ENCODE measurements at places on chromosomes 7 and 10.

DNA sequence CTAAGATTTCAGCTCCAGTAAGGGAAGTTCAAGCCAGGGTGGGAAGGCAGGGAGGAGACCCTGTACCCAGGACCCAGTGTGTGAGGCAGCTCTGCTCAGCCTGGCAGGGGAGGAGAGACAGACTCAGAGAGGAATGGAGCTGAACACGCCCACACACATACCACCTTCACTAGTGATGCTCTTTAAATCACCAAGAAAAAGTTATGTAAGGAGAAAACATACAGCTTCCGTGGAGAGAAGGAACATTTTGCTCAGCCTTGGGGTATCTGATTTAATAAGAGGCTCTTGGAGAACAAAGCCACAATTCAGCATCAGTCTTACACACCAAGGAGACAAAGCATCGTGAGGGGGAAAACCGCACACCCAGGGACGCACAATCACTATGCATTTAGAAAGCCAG is 62.9 kb downstream of the PRKAG2 start:
- no peak for DNase-seq

- no peak for DNase-seq
These were observed 22.9 kb downstream of the CRHR2 start for GRCh38 chr7:30659312-30659711.

- no peak for DNase-seq
These were observed 49.2 kb downstream of the CHST3 start for GRCh38 chr10:72013202-72013945.

GRCh38 chr7:50359258-50359994 is 54.9 kb downstream of the IKZF1 start:
- DNase-seq = no peak

- no peak for DNase-seq
These were observed 527 bp downstream of the HOXA1 start for GRCh38 chr7:27095050-27095896.

DNA sequence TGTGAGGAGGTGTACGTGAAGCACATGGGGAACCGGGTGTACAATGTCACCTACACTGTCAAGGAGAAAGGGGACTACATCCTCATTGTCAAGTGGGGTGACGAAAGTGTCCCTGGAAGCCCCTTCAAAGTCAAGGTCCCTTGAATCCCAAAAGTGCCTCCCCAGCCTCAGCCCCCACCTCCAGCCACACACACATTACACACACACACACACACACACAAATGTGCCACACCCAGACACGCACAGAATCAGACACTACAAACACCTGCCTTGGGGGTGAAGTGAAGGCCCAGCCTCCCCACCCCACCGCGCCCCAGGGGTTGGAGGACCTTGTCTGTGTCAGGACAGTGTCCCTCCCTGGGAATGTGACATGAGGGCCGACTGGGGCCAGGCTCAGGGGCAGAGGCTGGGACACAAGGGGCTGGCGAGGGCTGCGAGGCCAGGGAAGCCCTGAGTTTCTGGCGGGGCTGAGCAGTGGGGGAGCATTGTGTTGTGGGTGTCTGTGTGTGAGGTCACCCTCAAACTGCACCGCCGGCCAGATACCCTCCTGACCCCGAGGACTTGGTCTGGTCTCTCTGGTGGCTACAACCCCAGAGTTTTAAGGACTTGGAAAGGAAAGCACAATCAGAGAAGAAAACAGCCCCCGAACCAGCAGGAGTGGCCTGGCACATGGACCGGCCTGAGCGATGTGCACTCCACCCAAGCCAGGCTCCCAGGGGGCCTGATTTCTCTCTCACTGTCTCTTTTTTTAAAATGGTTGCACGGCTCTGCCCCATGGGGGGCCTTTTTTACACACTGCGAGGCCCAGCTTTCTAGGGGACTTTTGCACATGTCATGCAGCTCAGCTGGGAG is 4.0 kb upstream of the ATP6V1F start:
- no peak for DNase-seq

- DNase-seq = peak; percentile 26
These were observed 28.9 kb downstream of the PSAP start for GRCh38 chr10:71821909-71822763.

GRCh38 chr7:154564676-154565075 is 438.2 kb downstream of the PAXIP1 start:
- DNase-seq = no peak

DNA sequence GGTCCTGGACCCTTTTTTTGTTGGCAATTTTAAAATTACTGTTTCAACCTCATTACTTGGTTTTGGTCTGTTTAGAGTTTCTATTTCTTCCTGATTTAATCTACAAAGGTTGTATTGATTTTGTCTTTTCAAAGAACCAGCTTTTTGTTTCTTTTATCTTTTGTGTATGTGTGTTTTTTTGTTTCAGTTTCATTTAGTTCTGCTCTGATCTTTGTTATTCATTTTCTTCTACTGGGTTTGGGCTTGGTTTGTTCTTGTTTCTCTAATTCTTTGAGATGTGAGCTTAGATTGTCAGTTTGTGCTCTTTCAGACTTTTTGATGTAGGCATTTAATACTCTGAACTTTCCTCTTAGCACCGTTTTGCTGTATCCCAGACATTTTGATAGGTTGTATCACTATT is 8.5 kb upstream of the MRPS33 start:
- DNase-seq = no peak

GRCh38 chr10:58360412-58361004 is 24.7 kb upstream of the TFAM start:
- DNase-seq = no peak

DNA sequence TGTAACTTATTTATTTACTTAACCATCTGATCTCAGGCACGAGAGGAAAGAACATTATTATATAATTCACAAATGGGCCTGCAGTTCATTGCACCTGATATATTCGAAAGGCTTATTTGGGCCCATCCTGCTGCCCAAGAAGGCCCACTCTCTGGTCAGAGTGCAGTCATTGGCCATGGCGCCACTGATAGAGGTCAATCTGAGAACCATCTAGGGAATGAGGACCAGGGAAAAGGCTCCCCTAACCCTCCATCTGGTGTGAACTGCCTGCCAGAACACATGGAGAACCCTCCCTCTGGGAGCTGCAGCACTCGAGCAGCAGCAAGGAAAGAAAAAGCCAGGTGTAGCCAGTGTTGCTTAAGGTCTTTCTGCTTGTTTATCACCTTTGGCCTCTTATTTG is 136.6 kb downstream of the REEP3 start:
- no peak for DNase-seq

DNA sequence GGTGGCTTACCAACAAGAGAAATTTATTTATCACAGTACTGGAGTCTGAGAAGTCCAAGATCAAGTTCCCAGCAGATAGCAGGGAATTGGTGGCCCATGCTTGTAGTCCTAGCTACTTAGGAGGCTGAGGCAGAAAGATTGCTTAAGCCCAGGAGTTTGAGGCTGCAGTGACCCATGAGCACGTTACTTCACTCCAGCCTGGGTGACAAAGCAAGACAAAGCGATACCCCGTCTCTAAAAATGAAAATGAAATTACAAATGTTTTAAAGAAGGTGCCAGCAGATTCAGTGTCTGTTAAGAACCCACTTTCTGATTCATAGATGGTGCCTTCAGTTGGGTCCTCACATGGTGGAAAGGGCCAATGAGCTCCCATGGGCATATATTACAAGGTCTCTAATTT is 20.6 kb upstream of the ARHGAP12 start:
- no peak for DNase-seq

DNA sequence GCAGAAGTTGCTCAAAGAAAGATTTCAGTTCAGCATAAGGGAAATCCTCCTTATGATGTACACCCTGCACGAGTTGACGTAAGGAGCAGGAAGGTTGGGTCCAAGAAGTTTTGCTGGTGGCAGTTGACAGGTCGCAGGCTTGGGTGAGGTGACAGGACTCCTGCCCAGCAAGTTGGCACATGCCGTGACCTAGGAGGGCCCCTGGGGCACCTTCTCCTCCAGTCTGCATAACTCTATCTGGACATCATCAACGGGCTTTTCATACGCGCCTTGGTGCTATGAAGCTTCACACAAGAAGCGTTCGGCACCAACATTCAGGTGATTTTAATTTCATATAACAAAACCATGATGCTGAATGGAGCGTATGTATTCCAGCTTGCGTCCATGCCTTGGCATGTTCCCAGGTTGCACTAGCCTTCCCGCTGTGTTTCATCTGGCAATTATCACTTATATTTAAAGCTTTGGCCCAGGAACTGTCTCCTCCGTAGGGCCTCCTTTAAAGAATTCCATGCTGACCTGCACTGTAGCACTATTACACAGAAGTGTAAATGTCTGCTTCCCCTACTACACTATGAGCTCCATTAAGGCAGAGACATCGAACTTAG is 651.6 kb upstream of the FOXK1 start:
- DNase-seq = no peak

DNA sequence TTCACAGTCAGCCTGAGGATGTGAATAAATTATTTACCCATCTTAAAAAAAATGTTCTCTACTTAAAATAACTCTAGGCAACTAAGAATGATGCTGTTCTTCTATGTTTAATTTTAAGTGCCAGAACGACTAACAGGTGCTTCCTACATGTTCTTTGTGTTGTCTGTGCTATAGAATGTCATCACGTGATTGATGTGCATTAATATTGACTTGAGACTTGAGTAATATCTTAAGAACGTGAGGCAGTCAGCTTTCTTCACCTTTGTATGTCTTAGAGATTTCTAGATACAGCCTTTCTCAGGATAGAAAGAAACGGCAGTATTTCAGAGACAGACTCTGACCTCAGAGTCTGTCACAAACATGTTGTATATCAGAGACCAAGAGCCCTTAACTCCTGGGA is 274.6 kb downstream of the KCND2 start:
- DNase-seq = no peak

- no peak for DNase-seq
These were observed 192.6 kb upstream of the LYZL2 start for GRCh38 chr10:30821994-30822692.

GRCh38 chr7:75951506-75951905 is 36.6 kb downstream of the POR start:
- DNase-seq = no peak

GRCh38 chr10:74371696-74372095 is 220.7 kb downstream of the ADK start:
- DNase-seq = no peak

GRCh38 chr10:125011926-125012705 is 70.2 kb downstream of the ZRANB1 start:
- no peak for DNase-seq

DNA sequence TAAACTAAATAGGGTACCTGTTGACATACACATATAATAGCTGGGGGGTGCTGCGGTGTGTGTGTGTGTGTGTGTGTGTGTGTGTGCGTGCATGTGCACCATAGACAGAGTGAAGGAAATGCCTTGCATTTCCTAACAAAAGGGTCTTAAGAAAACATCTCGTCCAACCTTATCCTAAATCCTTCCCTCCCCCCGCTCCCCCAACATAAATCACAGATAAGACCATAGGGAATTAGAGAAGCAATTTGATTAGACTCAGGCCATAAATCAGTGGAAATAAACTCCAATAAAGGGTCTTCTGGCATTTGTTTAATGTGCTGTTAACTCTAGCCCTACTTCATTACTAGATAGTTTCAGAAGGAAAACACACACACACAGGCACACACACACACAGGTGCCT is 148.5 kb downstream of the PPP1R17 start:
- DNase-seq = no peak

GRCh38 chr7:71896535-71896934 is 515.6 kb downstream of the CALN1 start:
- no peak for DNase-seq

GRCh38 chr10:62396864-62397263 is 22.7 kb downstream of the ZNF365 start:
- DNase-seq = no peak

DNA sequence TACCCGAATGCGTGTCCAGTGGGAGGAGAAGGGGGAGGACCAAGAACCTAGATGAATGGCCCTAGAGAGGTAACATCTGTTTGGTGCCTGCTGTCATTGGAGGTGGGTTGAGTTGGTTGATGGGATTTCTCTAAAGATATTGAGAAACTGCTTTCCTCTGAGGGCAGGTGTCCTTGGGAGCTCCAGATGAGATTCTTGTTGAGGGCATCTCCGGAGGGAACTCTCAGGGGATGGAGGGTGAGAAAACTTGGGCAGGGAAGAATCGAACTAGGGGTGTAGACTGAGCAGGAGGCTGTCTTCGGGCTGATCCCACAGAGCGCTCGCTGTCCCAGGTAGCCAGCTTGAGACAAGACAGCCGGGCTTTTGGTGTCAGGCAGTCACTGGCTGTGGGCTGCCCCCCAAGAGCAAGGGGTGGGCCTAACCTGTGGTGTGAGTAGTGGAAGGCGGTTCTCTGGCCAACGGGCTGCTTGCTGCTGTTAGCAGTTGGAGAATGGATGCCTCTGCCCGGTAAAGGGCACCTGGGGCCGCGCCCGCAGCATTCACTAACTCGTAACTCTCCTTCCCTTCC is 3.7 kb downstream of the IRF5 start:
- no peak for DNase-seq

GRCh38 chr7:17557251-17557671 is 258.8 kb downstream of the AHR start:
- no peak for DNase-seq

- DNase-seq = no peak
These were observed 124.7 kb upstream of the C1QL3 start for GRCh38 chr10:16646181-16647059.

Measured in fibroblast of skin of left biceps (primary cell).